ENCODE measurements at places on chromosomes 2 and 18.

DNA sequence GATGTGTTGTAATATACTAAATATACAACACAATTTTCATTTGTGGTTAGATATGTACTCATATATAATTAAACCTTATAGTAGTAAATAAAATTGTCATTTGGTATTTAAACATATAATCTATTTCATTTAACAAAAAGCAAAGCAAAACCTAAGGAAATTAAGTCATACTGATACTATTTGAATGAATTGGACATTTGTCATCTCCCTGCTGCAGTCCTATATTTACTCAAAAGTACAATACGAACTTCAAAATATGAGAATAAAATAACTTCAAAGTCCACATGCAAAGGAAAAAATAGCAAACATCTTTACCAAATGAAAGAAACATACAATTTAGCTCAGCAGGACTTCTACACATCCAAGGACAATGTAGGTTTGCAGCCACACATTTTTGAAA, 11.8 kb upstream of the HAT1 start:
- no peak for DNase-seq

- no peak for DNase-seq
These were observed 175.4 kb downstream of the HDAC4 start for GRCh38 chr2:239225371-239225851.

- DNase-seq = no peak
These were observed 56.0 kb upstream of the SLC14A2 start for GRCh38 chr18:45559258-45559657.

DNA sequence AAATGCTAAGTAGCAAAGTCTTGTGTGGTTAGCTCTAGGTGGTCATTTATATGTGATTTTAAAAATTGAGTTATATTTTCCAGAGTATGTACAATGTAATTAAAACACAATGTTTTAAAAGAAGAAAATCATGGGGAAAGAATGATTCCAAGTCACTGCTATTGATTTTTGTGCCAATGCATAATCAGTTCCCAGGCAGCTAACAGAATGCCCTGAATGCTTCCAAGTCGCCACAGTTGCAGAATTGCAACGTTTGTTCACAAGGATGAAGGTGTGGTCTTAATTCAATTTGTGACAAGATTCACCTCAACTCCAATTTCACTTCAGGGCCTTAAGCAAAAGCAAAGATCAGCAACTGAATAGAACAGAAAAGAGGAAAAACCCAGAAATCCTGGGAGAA, 200.4 kb downstream of the SPP2 start:
- no peak for DNase-seq

- DNase-seq = no peak
These were observed 651.3 kb downstream of the NYAP2 start for GRCh38 chr2:226050822-226051221.

- no peak for DNase-seq
These were observed 7.9 kb downstream of the ARL4C start for GRCh38 chr2:234488913-234489451.

DNA sequence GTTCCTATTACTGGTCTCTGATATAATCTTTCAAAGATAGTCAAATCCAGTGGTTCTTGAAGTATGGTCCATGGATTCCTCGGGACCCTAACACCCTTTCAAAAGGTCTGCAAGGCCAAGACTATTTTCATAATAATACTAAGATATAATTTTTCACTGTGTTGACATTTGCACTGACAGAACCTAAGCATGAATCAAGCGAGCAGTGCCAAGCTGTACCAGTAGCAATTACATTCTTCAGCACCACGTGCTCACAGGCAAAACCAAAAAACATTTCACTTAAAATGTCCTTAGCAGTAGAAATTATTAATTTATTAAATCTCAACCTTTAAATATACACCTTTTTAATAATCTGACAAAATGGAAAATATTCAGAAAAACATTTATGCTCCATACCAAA, 59.1 kb downstream of the EIF2AK3 start:
- no peak for DNase-seq

DNA sequence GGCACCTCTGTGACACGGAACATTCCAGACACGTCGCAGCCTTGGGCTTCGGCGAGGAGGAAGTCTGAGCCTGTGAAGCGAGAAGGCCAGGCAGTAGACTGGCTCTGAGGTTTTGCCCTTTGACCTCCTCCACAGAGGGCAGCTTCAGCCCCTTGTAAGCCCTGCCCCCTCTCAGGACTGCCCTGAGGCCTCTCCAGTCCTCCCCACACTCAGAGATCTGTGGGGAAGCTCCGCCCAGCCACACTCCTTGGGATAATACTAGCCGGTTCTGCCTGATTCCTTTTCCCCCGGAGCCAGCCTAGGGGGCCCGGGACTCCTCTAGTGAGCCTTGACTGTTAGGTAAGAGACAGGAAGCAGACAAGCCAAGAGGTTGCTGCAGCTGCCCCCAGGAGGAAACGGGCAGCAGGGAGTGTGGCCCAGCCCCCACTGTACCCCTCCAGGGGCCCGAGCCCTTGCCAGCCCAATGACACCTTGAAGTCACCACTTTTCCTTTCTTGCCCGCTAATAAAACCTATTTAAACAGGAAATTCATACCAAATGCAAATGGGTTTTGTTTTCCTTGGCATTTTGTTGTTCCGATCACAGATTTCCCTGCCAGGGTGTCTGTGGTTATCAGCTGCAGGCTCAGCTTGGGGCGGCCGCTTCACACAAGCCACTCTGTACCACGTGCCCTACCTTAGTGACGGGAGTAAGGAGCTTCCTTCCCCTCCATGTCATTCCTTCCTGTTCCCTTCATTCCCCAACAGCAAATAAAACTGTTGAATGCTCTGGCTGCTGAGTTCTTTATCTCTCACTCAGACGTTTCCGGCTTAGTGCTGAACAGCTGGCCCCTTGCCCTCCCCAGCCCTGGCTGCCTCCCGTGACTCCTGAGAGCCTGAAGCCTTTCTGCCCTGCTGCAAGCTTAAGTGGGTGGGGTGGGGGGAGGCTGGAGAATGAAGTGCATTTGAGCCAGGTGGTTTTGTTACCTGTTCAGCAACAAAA, 124.7 kb downstream of the CABLES1 start:
- DNase-seq = peak; percentile 33

- no peak for DNase-seq
These were observed 98.5 kb upstream of the KCTD1 start for GRCh38 chr18:26646901-26647300.

DNA sequence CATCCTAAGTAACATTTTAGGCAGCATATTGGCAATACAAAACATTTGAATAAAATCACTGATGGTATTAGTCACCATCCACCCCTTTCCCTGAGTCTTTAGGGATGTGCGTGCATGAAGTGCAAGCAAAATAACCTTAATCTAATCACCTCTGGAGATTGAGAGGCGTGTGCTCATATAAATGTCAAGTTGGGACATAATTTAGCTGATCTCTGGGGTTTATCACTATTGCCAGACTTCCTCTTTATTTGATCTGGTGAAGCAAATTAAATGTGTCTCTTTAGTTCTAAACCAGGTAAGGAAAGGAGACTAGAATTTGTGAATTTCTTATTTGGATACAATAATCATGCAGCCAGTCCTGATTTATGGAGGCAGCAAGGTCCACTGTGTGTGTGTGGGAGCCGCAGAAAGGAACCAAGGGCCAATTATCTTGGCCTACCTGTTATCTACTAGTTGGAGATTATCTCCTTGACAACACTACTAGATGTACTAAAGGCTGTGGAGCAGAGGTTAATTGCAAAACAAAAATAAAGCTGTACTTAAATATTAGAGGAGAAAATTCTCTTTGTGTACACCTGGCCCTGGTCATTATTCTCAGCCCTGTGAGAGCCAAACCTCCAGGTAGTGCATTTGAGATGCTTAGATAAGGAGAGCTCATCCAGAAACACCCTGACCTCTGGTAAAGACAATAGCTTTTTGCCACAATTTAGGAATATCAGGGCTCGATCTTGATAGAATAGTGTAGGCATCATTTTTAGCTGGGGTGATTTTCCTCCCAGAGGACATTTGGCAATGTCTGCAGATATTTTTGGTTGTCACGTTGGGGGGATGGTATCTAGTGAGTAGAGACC, 78.2 kb downstream of the HRH4 start:
- no peak for DNase-seq

DNA sequence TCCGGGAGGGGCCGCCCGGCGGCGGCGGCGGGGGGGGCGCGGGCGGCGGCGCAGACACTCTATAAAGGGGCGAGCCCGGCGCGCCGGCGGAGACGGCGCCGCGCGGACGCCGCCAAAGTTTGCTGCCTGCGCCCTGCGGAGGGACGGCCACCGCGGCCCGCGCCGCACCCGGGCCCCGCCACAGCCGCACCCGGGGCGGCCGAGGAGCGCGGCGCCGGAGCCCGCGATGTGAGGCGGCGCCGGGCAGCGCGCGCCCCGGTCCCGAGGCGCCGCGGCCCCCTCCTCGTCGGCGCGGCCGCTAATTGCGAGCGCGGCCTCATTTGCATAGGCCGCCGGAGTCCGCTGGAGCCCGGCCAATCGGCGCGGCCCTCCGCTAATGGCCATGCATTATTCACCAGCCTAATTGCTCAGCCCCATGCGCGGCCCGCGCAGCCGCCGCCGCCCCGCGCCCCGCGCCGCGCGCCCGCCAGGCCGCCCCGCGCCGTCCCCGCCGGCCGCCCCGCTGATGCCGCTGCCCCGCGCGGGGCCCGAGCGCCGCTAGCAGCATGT, at the start of gene SALL3:
SALL3 (plus strand) TSS at position 89 of the 549 bp plus-strand sequence; CDS start at position 546, 457 bp downstream.
- no peak for DNase-seq

- no peak for DNase-seq
These were observed 301.9 kb downstream of the ZNF407 start for GRCh38 chr18:74899554-74899953.

DNA sequence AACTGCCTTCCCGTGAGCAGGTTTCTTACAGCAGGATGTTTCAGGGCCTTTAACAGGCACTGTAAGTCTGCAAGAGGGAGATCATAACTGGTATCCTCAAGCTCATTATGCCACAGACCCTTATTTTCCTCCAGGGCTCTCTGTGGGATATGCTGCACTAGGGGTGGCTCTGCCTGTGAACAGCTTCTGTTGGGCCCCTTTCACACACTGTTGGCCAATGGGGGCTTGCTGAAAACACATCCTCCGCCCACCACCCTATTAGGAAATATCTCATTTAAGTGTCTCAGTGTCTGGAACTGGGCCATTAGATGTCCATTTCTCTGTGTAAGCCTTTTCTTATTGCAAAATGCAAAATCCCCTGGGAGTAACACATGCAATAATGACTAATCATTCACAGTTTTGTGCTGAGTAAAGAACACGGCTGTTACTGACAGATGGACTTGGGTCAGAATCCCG, 414.3 kb upstream of the HS6ST1 start:
- DNase-seq = peak; percentile 96

GRCh38 chr2:106642679-106643078, 155.5 kb downstream of the CD8B2 start:
- no peak for DNase-seq

DNA sequence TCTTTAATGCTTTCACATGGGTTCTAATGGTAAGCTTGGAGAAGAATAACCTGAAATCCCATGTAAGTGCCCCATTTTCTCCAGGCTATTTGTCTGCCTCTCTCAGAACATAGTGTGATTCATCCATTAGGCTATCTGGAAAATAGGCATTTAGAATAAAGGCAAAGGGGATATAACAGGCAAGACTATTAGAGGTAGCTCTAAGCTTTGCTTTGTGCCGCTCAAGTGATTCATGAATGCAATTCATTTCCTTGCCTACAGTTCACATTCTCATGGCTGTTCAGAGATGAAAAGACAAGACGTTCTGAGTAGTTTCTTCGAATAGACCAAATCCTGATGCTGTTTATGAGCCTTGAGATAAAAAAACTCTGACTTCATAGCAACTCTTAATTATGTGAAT, 101.7 kb downstream of the ANKRD44 start:
- DNase-seq = no peak

DNA sequence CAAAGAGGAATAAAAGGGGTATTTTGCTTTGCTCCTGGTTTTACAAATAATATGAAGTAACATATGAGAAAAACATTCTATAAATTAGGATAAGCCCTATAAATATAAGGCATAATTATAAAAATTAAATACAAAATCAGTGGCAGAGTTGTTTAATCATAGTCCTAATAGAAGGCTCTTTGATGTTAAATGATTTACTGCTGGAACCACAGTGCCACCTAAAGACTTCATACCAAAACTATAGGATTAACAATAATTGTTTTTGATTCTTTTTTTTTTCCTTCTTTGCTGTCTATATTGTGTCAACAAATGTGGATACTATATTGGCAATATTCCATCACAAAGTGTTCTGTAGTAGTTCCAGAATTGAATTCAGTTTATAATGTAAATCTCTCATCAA, 837.7 kb upstream of the SLC39A10 start:
- no peak for DNase-seq

- no peak for DNase-seq
These were observed 25.8 kb downstream of the CIB4 start for GRCh38 chr2:26615336-26615859.

GRCh38 chr2:46917628-46918027, 2.0 kb upstream of the MCFD2 start:
- no peak for DNase-seq

DNA sequence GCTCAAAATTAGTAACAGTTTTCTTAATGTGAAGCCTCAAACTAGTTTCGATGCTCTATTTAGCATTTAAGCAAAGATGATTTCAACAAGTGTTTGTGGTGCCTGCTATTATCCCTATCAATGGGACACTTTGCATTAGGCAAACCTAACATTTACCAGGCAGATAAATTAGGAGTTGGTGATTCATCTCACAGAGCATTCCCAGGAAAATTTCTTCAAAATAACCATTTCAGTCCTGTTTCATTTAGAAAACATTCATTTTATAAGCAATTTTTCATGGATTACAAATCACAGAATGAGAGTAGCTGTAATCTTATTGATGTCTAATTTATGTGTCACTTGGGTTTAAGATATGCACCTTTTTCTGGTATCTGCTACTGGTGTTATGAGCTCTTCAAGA, 62.7 kb downstream of the CLHC1 start:
- DNase-seq = no peak

DNA sequence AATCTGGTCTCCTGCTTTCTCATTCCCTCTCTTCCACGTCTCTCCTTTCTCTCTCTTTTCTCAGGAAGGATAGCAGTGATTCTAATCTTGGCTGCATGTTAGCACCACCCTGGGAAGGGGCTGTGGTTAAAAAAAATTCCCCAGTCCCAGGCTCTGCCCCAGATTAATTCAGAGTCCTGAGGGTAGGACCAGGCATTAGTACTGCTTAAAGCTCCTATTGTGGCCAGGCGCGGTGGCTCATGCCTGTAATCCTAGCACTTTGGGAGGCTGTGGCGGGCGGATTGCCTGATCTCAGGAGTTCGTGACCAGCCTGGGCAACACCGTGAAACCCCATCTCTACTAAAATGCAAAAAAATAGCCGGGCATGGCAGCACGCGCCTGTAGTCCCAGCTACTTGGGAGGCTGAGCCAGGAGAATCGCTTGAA, 35.4 kb upstream of the EML4 start:
- no peak for DNase-seq

DNA sequence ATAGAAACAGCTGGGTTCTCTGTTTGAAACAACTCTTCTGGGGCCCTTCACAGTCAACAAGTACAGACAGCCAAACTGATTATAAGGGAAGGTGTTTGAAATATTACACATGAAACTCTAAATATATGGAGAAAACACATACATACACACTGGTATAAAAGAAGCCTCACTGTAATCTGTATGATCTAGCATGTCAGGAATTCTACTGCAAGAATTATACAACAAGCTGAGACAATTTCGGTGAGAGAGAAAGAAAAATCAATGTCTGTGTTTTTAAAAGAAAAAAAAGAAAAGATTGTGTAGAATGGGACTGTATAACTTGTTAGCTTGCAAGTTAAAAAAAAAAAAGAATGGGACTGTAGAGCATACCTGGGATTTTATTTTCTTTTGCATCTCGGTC, 26.3 kb downstream of the IRS1 start:
- DNase-seq = no peak

- DNase-seq = no peak
These were observed 53.2 kb upstream of the CYRIA start for GRCh38 chr2:16718576-16719484.

GRCh38 chr2:56244911-56245530, 61.2 kb downstream of the CCDC85A start:
- DNase-seq = no peak
